Fibroblast of lung (primary cell): ENCODE measurements at places on chromosomes 13 and 19. TPM values are rescaled to one million over a fixed set of nuclear protein-coding genes. Genes with fewer than 3 reads are reported as not detected.

The MEF2B gene
- total RNA-seq: under 0.01 and 0.33 TPM in 2 replicates

The WDR87 gene
- not detected in 2 replicates for total RNA-seq

DNA sequence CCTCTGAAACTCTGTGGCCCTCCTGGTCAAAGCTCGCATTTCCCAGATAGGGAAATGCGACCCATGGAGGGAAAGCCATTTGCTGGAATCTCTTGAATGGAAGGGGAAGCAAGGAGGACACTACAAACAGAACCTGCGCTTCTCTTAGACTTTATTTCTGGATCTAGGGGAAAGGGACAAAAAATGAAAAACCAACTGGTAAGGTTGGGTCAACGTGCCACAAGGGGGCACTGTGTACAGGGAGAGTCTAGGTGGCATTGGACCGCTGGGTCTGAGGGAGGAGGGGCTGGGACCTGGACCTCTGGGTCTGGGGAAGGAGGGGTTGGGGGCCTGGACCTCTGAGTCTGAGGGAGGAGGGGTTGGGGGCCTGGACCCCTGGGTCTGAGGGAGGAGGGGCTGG, 5.0 kb downstream of the KLK4 start:
- H3K36me3 ChIP-seq: no peaks in the 10 kb centered on the region
- no peak overlapping the region for H3K27ac ChIP-seq
- peak; percentile 6 for DNase-seq
- H3K4me1 ChIP-seq: no peaks in the 10 kb centered on the region
- H3K4me3 ChIP-seq: no peak overlapping the region

GRCh38 chr19:29596080-29596727, 9.9 kb upstream of the POP4 start:
- peaks cover 3% of the 10 kb centered on the region for H3K27me3 ChIP-seq
- no peak overlapping the region for H3K27ac ChIP-seq
- H3K36me3 ChIP-seq: no peaks in the 10 kb centered on the region
- H3K4me1 ChIP-seq: no peaks in the 10 kb centered on the region

- H3K36me3 ChIP-seq: no peaks in the 10 kb centered on the region
- H3K4me3 ChIP-seq: peak overlapping the region; percentile 21
- H3K27ac ChIP-seq: no peak overlapping the region
These were observed 1.5 kb downstream of the ENOX1 start for GRCh38 chr13:43785261-43785649.

DNA sequence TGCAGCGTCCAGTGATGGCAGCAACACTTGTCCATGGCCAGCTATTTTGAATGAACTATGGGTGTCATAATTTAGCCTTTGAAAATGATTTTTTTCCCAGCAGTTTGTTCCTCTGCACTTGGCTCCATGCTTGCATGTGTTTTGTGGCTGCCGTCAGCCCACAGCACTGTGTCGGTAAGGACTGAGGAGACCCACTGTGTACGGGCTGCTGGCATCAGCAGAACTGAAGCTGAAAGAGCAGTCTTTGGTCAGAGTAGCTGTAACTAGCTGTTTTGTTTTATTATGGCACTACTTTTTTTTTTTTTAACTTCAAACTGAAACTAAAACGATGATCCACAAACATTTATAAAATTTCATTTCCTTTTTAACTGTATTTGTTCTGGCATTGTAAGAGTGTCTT, 50.3 kb upstream of the TEX29 start:
- no peaks in the 10 kb centered on the region for H3K27me3 ChIP-seq
- peak overlapping the region; percentile 43 for H3K27ac ChIP-seq
- H3K4me3 ChIP-seq: peak overlapping the region; percentile 4
- peaks cover 3% of the 10 kb centered on the region for H3K36me3 ChIP-seq
- DNase-seq: peak; percentile 28

- H3K4me1 ChIP-seq: no peaks in the 10 kb centered on the region
- H3K36me3 ChIP-seq: no peaks in the 10 kb centered on the region
- H3K27ac ChIP-seq: no peak overlapping the region
These were observed 524.1 kb upstream of the SLITRK5 start for GRCh38 chr13:87147076-87147475.

- DNase-seq: no peak
- no peaks in the 10 kb centered on the region for H3K36me3 ChIP-seq
- no peak overlapping the region for H3K27ac ChIP-seq
- no peaks in the 10 kb centered on the region for H3K4me1 ChIP-seq
- no peak overlapping the region for H3K4me3 ChIP-seq
- no peaks in the 10 kb centered on the region for H3K27me3 ChIP-seq
These were observed 646.4 kb downstream of the TBC1D4 start for GRCh38 chr13:74835579-74835978.

DNA sequence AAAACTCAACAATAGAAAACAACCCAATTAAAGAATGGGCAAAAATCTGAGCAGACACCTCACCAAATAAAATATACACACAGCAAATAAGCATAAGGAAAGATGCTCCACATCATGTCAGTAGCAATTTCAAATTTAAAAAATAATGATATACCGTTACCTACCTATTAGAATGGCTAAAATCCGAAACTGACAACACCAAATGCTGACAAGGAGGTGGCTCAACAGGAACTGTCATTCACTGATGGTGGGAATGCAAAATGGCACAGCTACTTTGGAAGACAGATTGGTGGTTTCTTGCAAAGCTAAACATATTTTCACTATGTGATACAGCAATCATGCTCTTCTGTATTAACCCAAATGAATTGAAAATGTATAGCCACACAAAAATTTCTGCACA, 9.1 kb downstream of the CYP2A13 start:
- no peaks in the 10 kb centered on the region for H3K36me3 ChIP-seq
- no peak overlapping the region for H3K4me3 ChIP-seq
- no peaks in the 10 kb centered on the region for H3K27me3 ChIP-seq
- no peak overlapping the region for H3K27ac ChIP-seq
- H3K4me1 ChIP-seq: no peaks in the 10 kb centered on the region

DNA sequence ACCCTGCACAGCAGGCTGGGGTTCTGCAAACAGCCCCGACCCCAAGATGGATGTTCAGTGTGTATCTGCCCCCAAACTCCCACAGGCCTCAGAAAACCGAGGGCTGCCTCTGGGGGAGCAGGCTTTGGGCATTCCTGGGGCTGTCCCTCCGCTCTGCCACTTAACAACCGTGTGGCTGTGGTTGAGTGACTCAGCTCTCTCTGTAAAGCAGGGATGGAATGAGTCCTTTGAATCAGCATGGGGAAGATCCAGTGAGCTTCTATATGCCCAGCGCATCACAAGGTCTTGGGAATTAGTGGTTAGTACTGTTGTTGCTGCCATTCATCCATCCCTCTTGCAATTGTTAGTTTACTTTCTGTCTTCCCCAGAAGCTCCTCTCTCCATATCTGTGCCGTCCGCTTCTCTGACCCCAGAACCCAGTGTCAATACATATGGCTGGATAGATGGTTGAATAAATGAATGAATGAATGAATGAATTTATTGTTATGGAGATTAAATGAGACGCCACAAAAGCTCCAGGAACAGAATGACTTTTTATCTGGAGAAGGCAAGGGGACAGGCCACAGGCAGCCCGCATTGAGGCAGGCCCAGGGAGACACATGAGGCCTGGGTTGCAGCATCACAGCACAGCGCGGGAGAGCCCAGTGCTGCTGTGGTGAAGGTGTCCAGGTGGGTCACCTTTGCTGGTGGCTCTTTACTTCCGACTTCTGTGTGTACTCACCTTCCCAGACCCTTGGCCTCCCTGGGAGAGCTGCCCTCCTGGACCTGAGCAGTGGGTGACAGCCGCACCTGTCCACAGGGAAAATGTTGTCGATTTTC, 89.2 kb downstream of the RGCC start:
- H3K27me3 ChIP-seq: no peaks in the 10 kb centered on the region
- H3K4me3 ChIP-seq: no peak overlapping the region
- no peak overlapping the region for H3K27ac ChIP-seq
- no peaks in the 10 kb centered on the region for H3K36me3 ChIP-seq

- H3K27me3 ChIP-seq: peaks cover 5% of the 10 kb centered on the region
- no peak overlapping the region for H3K4me3 ChIP-seq
- no peak for DNase-seq
- H3K36me3 ChIP-seq: no peaks in the 10 kb centered on the region
- H3K27ac ChIP-seq: no peak overlapping the region
- peaks cover 4% of the 10 kb centered on the region for H3K4me1 ChIP-seq
These were observed 20.5 kb upstream of the SLC15A1 start for GRCh38 chr13:98772794-98773452.
